Activated B cell treated with CpG ODN at 0.5 μM for 24 hours (primary cell): ENCODE measurements at places on chromosomes 3 and 15. TPM values are rescaled to one million over a fixed set of nuclear protein-coding genes. Genes with fewer than 3 reads are reported as not detected.

Gene ACTR8
- total RNA-seq, result 42.0 and 42.7 TPM in 2 replicates

Gene KNL1
- 5.1 and 7.7 TPM in 2 replicates for total RNA-seq

Gene USP50
- 0.15 and 0.80 TPM in 2 replicates for total RNA-seq

Gene CEP152
- 12.1 and 15.4 TPM in 2 replicates for total RNA-seq

Gene GHSR
- not detected in 2 replicates for total RNA-seq

Gene SAMMSON
- not detected in 2 replicates for total RNA-seq

Gene LINGO1
- total RNA-seq, result not detected in 2 replicates

DNA sequence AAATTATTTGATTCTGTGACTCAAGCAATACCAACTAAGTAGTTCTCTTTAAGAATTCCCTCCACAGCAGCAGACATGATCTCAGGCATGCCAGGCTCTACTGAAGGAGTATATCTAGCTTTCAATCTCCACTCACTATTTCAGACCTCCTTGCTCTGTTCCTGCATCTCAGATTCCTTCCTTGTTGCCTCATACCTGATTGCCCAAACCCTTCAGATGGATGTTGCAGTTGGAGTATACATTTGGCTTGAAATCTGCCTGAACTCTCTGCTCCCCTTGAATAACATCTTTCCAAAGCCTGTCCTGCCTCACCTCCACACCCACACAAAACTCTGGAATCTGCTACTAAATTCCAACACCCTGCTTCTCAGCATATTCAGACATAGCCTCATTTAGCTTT lies 19.8 kb upstream of the TM4SF4 start:
- no peaks in the 10 kb centered on the region for H3K4me1 ChIP-seq
- no peaks in the 10 kb centered on the region for H3K36me3 ChIP-seq
- H3K27ac ChIP-seq, result no peak overlapping the region
- no peak overlapping the region for H3K4me3 ChIP-seq
- no peak for DNase-seq

GRCh38 chr15:84599906-84600305 lies 903 bp upstream of the ZSCAN2 start:
- no peak overlapping the region for H3K27ac ChIP-seq
- no peak for DNase-seq
- H3K4me1 ChIP-seq, result peaks cover 61% of the 10 kb centered on the region
- H3K36me3 ChIP-seq, result peaks cover 14% of the 10 kb centered on the region

DNA sequence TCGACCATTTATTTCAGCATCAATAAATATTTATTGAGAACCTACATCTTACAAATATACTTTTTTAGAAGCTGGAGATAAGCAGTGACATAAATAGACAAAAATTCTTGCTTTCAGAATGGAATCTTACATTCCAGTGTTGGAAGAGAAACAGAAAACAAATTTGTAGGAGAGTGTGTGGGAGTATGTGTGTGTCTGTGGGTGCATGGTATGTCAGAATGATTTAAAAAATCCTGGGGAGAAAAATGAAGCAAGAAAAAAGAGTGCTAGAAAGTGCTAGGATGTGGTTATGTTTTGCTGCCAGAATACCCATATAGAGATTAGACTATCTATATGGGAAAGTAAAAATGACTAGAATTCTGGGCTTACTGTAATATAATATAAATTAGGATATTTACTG lies 561.7 kb upstream of the SGO1 start:
- H3K36me3 ChIP-seq, result no peaks in the 10 kb centered on the region
- H3K27ac ChIP-seq, result no peak overlapping the region
- H3K4me3 ChIP-seq, result no peak overlapping the region
- DNase-seq, result no peak
- no peaks in the 10 kb centered on the region for H3K4me1 ChIP-seq

- no peak for DNase-seq
- peaks cover 81% of the 10 kb centered on the region for H3K36me3 ChIP-seq
- no peak overlapping the region for H3K27ac ChIP-seq
- no peak overlapping the region for H3K4me3 ChIP-seq
These were observed 11.4 kb upstream of the STAB1 start for GRCh38 chr3:52483577-52484381.

DNA sequence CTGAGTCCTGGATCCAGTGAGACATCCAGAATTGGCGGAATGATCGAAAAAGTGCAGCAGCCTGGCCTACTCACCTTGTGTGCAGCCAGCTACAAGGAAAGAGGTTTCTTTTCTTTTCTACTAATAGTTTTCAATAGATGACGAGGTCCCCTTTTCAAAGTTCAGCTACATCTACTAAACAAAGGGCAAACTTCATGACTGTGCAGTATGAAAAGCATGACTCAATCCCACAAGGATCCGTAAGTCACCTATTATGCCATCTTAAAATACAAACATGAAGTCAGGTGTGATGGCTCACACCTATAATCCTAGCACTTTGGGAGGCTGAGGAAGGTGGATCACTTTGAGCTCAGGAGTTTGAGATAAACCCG lies 16.7 kb downstream of the MIX23 start:
- DNase-seq, result no peak
- H3K4me3 ChIP-seq, result no peak overlapping the region
- peaks cover 79% of the 10 kb centered on the region for H3K36me3 ChIP-seq
- no peaks in the 10 kb centered on the region for H3K27me3 ChIP-seq
- no peak overlapping the region for H3K27ac ChIP-seq

DNA sequence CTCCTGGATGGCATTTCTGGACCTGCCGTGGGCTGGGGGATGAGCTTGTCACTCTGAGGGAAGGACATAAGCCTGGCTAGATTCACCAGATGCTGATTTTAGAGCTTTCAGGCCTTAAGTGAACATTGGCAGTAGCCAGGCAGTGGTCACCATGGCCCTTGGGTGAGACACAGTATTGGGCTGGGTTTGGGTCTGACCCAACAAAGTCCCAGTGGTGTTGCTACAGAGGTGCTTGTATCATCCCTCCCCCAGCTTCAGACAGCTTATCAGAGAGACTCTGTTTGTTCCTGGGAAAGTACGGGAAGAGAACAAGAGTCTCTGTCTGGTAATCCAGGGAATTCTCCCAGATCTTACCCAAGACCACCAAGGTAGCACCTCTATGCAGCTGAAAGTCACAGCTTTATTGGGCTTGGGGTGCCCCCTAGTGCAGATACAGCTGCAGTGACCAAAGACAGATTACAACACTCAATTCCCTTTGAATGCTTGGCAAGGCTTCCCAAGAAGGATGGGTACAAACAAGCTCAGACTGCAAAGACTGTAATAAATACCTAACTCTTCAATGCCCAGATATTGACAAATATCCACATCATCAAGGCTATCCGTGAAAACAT lies 9.8 kb upstream of the RUVBL1 start:
- no peak overlapping the region for H3K27ac ChIP-seq
- H3K27me3 ChIP-seq, result peaks cover 7% of the 10 kb centered on the region
- DNase-seq, result no peak
- H3K36me3 ChIP-seq, result no peaks in the 10 kb centered on the region
- H3K4me1 ChIP-seq, result no peaks in the 10 kb centered on the region

GRCh38 chr15:32652178-32652577 lies 10.7 kb downstream of the SCG5 start:
- no peaks in the 10 kb centered on the region for H3K4me1 ChIP-seq
- no peaks in the 10 kb centered on the region for H3K36me3 ChIP-seq
- no peaks in the 10 kb centered on the region for H3K27me3 ChIP-seq
- DNase-seq, result no peak
- no peak overlapping the region for H3K4me3 ChIP-seq

- no peaks in the 10 kb centered on the region for H3K27me3 ChIP-seq
These were observed 142.8 kb downstream of the UNC13C start for GRCh38 chr15:54120949-54121463.

DNA sequence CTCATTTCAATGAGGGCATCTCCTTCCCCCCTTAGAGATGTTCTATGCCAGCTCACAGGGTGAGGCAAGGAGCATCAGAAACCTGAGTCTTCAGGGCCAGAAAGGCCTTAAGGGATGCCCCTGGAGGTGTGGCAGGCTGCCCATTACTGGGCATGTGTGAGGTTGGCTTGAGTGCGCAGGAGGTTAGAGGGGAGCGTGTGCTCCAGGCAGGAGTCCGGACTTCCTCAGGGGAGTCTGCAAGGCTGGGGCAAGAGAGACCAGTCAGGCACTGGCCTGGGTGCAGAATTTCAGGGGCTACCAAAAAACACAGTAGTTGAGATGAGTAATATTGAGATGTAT lies 1.9 kb downstream of the LOXL1 start:
- H3K4me3 ChIP-seq, result peak overlapping the region; percentile 70
- H3K27me3 ChIP-seq, result peaks cover 29% of the 10 kb centered on the region
- H3K36me3 ChIP-seq, result no peaks in the 10 kb centered on the region
- H3K4me1 ChIP-seq, result peaks cover 12% of the 10 kb centered on the region
- DNase-seq, result no peak

DNA sequence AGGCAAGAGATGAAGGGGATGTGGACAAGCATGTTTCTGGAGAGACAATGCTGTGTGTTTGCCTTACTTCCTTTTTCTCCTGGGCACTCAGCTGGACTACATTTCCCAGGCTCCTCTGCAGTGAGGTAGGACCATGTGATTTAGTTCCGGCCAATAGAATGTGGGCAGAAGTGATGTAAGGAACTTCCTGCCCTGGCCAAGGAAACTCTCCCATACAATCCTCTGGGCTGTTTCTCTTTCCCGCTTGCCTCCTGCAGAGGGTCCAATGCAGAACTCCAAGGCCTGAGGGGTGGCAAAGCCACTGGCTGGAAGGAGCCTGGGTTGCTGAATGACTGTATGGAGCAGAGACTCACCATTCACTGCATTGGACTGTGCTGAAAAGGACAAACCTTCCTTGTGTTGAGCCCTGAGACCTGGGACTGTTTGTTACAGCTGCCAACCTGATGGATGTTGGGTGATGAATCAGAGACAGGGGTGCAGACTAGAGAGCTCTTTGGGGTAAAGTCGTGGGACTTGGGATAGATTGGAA lies 82.7 kb upstream of the SLC6A6 start:
- H3K4me3 ChIP-seq, result no peak overlapping the region
- H3K36me3 ChIP-seq, result no peaks in the 10 kb centered on the region
- H3K27me3 ChIP-seq, result peaks cover 16% of the 10 kb centered on the region
- H3K27ac ChIP-seq, result no peak overlapping the region
- peaks cover 3% of the 10 kb centered on the region for H3K4me1 ChIP-seq

DNA sequence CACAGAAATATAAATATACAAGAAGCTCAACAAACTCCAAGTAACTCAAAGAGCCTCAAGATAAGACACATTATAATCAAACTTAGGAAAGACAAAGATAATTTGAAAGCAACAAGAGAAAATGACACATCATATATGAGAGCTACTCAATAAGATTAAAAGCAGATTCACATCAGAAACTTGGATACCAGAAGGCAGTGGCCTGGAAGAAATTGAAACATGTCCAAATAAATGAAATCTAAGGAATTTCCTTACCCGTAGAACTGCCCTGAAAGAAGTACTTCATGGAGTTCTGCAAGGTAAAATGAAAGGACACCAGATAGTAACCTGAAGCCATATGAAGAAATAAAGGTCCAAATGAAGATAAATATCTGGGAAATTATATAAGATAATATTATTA lies 113.9 kb downstream of the LSAMP start:
- H3K36me3 ChIP-seq, result no peaks in the 10 kb centered on the region
- no peak for DNase-seq
- H3K27me3 ChIP-seq, result no peaks in the 10 kb centered on the region
- no peaks in the 10 kb centered on the region for H3K4me1 ChIP-seq

DNA sequence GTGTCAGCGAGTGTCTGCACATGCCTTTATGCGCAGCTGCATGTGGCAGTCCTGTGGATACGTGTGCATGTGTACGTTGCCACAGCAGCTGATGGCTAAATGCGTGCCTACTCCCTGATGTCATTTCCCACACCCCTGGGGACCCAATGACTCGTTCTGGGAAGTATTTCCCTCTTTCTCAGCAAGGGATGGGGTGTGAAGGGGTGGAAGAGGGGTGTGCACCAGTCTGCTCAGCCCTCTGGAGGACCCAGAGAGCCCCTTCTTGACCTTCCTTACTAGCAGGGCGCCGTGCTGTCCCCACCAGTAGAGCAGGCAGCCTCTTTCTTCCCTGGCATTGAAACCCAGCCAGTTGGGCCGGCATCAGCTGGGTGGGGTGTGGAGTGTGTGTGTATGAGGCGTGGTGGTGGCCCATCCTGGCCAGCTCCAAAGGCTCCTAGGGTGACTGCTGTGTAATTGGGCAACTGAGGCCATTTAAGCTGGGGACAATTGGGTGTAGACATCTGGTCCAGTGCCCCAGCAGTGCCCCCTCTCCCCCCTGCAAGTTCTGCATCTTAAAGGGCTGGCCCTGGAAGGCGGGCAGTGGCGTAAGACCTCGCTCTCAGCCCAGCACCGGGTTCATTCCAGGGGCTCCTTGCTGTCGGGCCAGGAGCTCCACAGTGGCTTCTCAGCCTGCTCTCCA lies 19.2 kb downstream of the SNX33 start:
- no peaks in the 10 kb centered on the region for H3K4me1 ChIP-seq
- H3K36me3 ChIP-seq, result no peaks in the 10 kb centered on the region

GRCh38 chr3:39166134-39166710 lies 12.8 kb upstream of the CSRNP1 start:
- H3K4me3 ChIP-seq, result no peak overlapping the region
- no peak for DNase-seq
- no peak overlapping the region for H3K27ac ChIP-seq
- no peaks in the 10 kb centered on the region for H3K4me1 ChIP-seq
- H3K27me3 ChIP-seq, result no peaks in the 10 kb centered on the region
- no peaks in the 10 kb centered on the region for H3K36me3 ChIP-seq

- no peak overlapping the region for H3K4me3 ChIP-seq
- H3K27ac ChIP-seq, result no peak overlapping the region
- DNase-seq, result no peak
- H3K36me3 ChIP-seq, result no peaks in the 10 kb centered on the region
- no peaks in the 10 kb centered on the region for H3K4me1 ChIP-seq
These were observed 5.8 kb upstream of the DBR1 start for GRCh38 chr3:138180375-138181029.

DNA sequence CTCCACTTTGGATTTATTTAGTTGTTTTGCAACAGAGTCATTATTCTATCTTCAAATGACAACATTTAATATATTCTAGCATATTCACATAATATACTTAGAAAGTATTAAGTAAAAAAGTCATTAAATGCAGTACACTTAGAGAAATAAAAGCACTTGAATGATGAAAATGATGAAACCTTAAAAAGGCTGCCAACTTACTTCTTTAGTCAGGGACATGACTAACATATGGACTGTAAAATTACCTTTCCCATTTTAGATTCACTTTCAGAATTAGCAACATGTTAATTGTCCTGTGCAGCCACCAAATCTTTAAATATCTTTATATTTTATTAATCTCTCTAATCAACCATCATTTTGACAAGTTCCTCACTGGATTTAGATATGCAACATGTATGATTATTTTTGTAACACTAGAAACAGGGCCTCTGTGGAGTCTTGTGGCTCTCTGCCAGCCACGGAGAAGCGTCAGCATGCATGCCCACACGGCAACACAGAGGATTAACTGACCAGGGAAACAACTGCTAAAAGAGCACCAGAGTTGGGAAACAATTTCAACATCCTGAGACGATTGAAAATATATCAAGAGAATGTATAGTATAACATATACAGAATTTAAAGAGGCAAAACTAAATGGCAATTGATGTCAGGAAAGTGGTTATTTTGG lies 95.7 kb downstream of the ANO10 start:
- H3K4me1 ChIP-seq, result no peaks in the 10 kb centered on the region
- H3K36me3 ChIP-seq, result no peaks in the 10 kb centered on the region
- no peak overlapping the region for H3K4me3 ChIP-seq
